Activated CD4-positive, alpha-beta T cell treated with anti-CD3 and anti-CD28 coated beads for 4 hours (primary cell): ENCODE measurements at places on chromosomes 6 and 20.

- DNase-seq, result no peak
Measured at GRCh38 chr20:57221916-57222630, 44.4 kb downstream of the BMP7 start.

DNA sequence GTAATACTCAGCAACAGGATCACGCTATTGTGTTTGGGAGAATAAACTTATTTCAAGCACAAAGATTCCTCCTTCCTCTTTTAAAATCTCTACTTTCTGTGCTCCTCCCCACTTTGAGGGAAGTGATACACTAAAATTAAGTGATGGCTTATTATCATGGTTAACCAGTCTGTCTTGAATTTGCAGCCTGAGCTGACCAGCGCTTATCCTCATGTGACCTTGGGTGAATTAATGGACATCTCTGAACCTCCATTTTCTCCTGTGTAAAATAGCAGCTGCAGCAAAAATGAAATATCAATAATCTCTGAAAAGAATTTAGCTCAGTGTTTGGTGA, 222.6 kb downstream of the BCAS1 start:
- no peak for DNase-seq

DNA sequence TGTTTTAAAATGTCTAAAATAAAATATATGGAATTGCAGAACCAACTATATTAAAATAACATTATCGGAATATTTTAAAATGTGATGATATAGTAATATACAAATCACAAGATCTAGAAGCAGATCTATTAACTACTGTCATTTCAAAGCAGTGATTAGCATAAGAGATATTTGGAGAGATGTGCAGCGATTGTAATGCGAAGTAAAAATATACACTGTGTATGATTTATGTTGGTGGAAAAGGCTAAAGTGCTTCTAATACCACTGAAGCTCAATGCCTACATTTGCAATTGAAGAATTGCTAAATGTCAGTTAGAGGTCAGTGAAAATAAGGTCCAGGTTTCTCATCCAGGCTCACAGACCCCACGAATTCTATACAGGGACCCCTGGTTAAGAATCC, 248.6 kb upstream of the PLN start:
- no peak for DNase-seq

GRCh38 chr6:49912196-49912595, 45.9 kb upstream of the CRISP1 start:
- DNase-seq, result no peak

DNA sequence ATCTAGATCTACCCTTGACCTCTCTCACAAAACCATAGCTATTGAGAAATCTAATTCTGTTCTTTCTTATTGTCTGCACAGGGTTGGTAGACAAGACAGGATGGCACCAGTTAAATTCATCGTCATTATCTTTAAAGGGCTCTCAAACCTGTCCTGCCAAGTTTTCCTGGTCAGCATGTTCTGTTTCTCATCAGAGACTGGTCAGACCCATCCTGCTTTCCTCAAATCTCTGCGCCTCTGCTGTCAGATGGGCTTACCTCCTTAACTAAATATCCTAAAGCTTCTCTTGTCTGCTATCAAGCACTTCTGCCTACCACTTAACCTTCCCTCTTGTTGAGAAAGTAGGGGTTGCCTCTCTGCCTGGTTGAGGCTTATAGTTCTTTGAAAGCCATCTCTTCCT, 125.2 kb downstream of the MYO6 start:
- DNase-seq, result no peak

DNA sequence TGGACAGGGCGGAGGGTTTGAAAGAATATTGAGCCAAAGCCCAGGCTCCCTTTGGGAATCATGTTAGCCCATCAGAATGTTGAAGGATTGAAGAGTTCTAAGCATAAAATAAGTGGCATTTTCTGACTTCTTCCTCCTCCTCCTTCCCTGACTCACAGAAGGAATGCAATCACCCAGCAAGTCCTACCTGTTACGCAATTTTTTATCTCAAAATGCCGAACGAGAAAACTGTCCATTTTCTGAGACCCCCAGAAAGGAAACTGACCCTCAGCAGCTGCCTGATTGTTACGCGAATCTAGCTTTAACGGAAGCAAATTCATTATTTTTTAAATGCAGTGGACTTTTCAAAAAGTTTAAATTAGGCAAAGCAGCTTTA, 4.7 kb upstream of the DNAJC5 start:
- no peak for DNase-seq

GRCh38 chr6:79241228-79241627, 6.7 kb upstream of the HMGN3 start:
- DNase-seq, result no peak

DNA sequence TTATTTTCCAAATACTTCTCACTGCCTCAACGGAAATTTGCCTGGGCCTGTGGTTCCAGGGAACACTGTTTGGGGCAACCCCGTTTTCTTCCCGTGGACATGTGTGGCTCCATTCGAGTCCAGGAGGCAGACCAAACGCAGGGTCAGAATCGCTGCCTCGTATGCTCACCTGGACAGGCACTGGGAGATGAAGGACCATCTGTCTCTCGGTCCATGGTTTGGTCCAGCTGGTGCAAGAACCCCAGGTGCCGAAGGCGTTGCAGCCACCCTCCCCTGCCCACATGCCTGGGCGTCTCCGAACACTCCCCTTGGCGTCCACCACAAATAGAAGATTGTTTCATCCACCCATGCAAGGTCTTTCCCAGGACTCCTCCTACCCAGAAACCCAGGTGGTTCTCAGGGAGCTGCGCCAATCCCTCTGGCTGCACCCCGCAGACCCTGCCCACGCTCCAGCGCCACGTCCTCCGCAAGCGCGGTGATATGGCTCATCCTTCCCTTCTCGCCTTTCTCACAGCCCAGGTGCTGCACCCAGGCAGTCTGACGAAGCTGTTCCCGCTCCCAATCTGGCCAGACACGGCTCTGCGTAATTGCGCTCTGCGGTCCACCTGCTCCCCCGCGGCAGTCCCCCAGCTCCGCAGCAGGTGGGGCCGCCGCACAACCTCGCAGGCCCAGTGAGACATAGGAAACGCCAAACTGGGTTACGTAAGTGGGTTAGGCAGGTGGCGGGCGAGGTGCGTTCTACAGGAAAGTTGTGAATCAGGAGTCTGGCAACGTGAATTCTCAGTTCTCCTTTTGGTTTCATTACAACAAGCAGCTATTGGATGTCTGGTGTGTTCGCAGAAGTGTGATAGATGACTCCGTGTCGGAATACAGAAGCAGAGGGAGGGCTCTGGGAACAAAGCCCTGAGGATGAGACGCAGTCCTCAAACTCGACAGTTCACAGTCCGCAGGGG, 146.2 kb upstream of the ECI2 start:
- DNase-seq, result no peak

DNA sequence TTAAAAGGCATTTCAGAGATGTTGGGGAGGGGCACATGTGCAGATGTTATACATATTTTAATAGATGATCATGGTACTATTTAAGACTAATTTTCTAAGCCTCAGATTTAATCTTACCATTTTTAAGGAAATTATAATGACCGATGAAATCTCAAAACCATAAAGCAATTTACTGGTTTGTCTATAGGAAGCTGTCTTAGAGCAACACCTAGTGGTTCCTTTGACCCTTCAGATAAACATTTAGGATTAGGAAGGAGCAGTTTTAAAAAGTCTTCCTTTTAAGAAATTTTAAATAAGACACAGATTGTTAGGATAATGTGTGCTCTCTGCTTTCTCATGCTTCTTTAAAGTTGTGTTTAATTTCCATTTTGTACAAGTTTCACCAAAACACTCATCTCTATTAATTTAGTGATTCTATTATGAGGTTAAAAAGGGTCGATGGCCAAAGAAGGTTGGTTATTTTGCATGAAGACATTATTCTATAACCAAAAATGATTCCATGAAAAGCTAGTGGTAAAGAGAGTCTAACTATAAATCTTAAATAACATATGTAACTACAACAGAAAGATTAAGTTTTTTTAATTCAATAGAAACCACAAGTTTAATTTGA, 376.4 kb downstream of the HACE1 start:
- DNase-seq, result no peak

DNA sequence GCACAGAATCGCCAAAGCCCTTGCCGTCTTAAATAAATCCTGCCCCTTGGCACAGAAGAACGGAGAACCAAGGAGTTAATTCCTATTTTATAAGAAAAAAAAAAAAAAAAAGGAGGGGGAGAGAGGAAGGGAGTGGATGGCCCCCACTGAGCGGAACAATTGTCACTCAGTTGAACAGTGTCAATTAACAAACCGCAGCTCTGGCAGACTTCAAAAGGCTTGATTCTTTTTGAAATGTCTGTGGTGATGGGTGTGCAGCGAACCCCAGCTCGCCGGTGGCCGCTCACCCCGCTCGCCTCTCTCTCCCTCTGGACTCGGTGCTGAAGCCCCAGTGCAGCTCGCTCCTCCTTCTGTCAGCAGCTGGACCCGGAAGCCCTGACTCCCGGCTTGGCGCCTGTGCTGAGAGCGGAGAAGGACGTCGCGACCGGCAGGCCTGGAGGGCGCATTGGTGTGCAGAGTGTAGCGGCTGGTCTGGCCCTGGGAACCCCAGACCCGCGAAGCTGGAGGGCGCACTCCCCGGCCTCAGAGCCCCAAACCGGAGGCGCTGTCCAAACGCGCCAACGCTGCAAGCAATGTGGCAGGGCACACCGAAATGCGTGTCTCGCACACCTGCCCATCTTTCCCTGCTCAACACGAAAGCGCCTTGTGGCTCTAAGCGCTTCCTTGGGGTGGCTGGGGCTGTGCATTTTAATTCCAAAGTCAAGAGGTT, 3.4 kb downstream of the LINC00237 start:
- DNase-seq, result no peak

DNA sequence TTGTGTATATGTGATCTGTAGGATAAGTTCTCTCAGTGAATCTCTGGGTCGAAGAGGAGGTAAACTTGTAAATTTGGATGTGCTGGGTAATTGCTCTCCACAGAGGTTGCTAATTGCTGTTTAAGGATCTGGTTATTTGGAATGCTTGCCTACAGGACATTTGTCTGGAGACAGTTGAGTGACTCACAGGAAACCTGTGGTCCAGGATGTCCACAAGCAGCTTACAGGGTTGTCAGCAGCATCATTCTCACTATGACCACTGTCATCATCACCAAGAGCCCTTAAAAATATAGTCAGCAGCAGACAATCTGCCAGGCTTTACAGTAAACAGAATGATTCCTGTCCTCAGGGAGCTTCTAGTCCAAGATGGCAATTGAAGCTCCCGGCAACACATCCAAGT, 31.2 kb upstream of the KCNK5 start:
- DNase-seq, result no peak

DNA sequence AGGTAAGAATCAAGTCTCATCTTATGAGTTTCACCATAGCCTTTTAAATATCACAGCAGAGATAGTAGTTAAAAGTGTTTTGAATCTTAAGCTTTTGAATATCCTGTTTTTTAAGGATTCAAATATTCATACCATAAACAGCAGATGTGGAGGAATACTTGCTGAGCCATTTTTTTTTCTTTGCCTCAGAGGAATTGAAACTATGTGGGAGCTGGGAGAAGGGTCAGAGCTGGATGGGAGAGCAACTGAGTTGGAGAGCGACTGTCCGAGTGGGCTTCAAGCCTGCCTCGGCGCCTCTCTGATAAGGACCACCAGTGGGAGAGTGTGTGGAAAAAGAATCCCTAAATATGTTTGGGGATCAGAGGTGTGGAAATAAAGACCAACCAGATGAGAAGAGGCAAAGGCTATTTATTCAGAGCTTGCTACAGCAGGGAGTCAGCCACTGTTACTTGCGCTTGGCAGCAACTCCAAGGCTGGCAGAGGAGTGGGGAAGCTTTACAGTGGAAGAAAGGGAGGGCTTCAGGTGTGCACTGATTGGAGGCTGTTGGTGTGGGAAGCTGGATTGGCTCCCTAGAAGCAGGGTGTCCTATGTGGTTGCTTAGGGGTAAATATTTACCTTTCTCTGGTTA, 34.3 kb upstream of the MCUR1 start:
- DNase-seq, result no peak

DNA sequence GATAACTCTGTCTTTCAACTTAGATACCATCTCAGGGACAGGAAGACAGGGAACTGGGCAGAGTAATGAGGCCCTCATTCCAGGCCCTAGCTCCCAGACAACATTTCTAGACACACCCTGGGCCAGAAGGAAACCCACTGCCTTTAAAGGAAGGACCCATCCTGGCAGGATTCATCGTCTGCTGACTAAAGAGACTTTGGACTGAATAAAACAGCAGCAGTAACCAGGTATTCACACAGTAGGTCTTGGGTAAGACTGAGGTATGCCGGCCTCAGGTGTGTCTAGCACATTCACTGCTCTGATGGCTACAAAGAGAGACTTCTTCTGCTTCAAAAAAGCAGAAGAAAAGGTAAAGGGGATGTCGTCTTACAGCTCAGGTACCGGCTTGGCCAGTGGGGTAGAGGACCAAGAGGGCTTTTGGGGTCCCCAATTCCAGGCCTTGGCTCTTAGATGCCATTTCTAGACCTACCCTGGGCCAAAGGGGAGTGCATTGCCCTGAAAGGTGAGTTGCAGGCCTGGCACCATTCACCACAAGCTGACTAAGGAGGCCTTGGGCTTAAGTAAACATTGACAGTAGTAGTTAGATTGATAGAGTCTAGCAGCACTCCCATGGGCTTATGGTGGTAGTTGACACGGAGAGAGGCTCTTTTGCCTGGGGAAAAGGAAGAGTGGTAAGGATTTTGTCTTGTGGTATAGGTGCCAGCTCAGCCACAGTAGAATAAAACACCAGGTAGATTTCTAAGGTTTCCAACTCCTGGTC, 13.4 kb downstream of the SNX14 start:
- DNase-seq, result no peak

DNA sequence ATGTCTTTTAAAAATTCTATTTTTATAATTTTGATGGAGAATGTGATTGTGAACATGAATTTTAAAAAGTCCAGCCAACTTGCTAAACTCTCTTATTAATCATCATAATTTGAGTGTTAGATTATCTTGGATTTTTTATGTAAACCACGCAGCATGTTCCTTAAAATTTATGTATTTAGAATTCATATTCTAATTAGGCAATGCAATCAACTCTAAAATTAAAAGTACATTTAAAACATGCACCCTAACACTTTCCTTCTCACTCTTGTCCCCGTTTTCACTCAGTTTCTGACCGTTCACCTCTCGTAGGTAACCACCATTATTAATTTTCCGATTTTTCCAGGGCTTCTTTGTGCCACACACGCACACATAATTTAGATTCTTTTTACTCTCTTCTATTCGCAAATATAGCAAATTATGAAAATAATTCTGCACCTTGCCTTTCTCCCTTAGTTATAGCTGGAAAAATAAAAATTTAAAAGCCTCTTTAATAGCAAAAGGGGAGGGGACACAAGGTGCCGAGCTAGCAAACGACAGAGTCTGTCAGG, 329 bp upstream of the ZKSCAN3 start:
- no peak for DNase-seq

- no peak for DNase-seq
Measured at GRCh38 chr20:4413314-4414049, 308.2 kb upstream of the PRND start.

GRCh38 chr20:3876676-3877075, 12.5 kb upstream of the PANK2 start:
- DNase-seq, result no peak

GRCh38 chr6:166597711-166598440, 11.4 kb upstream of the RAMACL start:
- DNase-seq, result no peak
